Activated CD8-positive, alpha-beta memory T cell treated with anti-CD3 and anti-CD28 coated beads, Interleukin-2, amount 10 ng/mL, durations not matched to agents 7 days and 5 days (primary cell): ENCODE measurements at places on chromosomes 3 and 15. TPM values are rescaled to one million over a fixed set of nuclear protein-coding genes. Genes with fewer than 3 reads are reported as not detected.

The CERS3 gene
- total RNA-seq: not detected

The MORC1 gene
- not detected for total RNA-seq

The TFRC gene
- total RNA-seq: 782 TPM

The CHAC1 gene
- 8.3 TPM for total RNA-seq

The POC1A gene
- total RNA-seq: 29.5 TPM

The SIN3A gene
- total RNA-seq: 100 TPM

The DUOXA2 gene
- total RNA-seq: not detected

The ALDH1L1 gene
- total RNA-seq: not detected

The FETUB gene
- not detected for total RNA-seq

The TTLL13 gene
- 1.1 TPM for total RNA-seq

The RETNLB gene
- total RNA-seq: not detected

The KNL1 gene
- 75.0 TPM for total RNA-seq

The ISY1 gene
- total RNA-seq: 75.9 TPM

The GXYLT2 gene
- total RNA-seq: not detected

The ADAM10 gene
- total RNA-seq: 151 TPM

The FAM227B gene
- 3.3 TPM for total RNA-seq

The TEX9 gene
- total RNA-seq: 1.8 TPM

The MUC20 gene
- 0.85 TPM for total RNA-seq

The DNAJA4 gene
- 35.8 TPM for total RNA-seq

The PAQR5 gene
- not detected for total RNA-seq

The GPR160 gene
- 6.4 TPM for total RNA-seq

The SLC12A8 gene
- 4.3 TPM for total RNA-seq

The SH2D7 gene
- total RNA-seq: 0.26 TPM

The GOLGA6B gene
- not detected for total RNA-seq

The CDHR4 gene
- total RNA-seq: 0.16 TPM

The B3GALNT1 gene
- 9.3 TPM for total RNA-seq

The RLBP1 gene
- total RNA-seq: not detected

The GOLGA6L9 gene
- total RNA-seq: 2.9 TPM

The SNTN gene
- not detected for total RNA-seq

The IL17RB gene
- 7.0 TPM for total RNA-seq

The NEK10 gene
- total RNA-seq: 0.73 TPM

The KIF15 gene
- 48.7 TPM for total RNA-seq

The ATP13A5 gene
- total RNA-seq: not detected

The CADPS gene
- total RNA-seq: not detected

The CYP8B1 gene
- not detected for total RNA-seq

The PIGZ gene
- total RNA-seq: 1.6 TPM

The KCNAB1 gene
- total RNA-seq: not detected

The RTP4 gene
- total RNA-seq: 16.9 TPM

The SCN10A gene
- not detected for total RNA-seq

The DLEC1 gene
- total RNA-seq: 1.1 TPM

The RARRES1 gene
- total RNA-seq: not detected

The CCDC33 gene
- not detected for total RNA-seq

The SGO1 gene
- 43.5 TPM for total RNA-seq

The CCR9 gene
- total RNA-seq: 3.2 TPM

The ARNT2 gene
- total RNA-seq: not detected

The IGSF11 gene
- total RNA-seq: not detected

The JMJD7 gene
- total RNA-seq: 21.9 TPM

The CKMT1A gene
- not detected for total RNA-seq

The TMEM43 gene
- total RNA-seq: 27.6 TPM

The POLQ gene
- 34.3 TPM for total RNA-seq

The FAM81A gene
- 2.5 TPM for total RNA-seq

The ANP32A gene
- 196 TPM for total RNA-seq

The XCR1 gene
- total RNA-seq: not detected

The BFSP2 gene
- 2.1 TPM for total RNA-seq

The CCDC9B gene
- total RNA-seq: 0.45 TPM

The GPR171 gene
- 153 TPM for total RNA-seq
